ENCODE measurements at places on chromosomes 1 and 21.
A peak's percentile ranks its signal among the peaks of the same experiment; 100 is the strongest.

GRCh38 chr1:107919953-107920352 is 45.0 kb downstream of the VAV3 start:
- no peak for DNase-seq

- no peak for DNase-seq
Measured at GRCh38 chr1:162215902-162216301, 146.4 kb downstream of the NOS1AP start.

DNA sequence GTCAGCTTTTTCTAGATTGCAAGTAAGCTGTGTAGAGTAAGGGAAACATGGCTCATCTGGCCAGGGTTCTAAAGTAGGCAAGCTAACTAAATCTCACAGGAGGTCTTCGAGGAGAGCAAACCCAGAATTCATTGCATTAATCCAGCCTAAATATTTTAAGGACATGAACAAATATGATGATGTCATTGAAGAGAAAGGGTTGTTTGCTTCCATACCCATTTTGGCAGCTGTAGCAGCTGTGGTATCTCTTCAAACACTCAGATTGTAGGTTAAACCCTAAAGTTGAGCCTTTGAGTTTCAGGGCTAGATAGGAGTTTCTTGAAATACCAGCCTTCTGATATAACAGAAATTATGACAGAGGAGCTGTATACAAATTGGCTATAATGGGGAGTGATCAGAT is 200.5 kb upstream of the C1orf105 start:
- DNase-seq = no peak

DNA sequence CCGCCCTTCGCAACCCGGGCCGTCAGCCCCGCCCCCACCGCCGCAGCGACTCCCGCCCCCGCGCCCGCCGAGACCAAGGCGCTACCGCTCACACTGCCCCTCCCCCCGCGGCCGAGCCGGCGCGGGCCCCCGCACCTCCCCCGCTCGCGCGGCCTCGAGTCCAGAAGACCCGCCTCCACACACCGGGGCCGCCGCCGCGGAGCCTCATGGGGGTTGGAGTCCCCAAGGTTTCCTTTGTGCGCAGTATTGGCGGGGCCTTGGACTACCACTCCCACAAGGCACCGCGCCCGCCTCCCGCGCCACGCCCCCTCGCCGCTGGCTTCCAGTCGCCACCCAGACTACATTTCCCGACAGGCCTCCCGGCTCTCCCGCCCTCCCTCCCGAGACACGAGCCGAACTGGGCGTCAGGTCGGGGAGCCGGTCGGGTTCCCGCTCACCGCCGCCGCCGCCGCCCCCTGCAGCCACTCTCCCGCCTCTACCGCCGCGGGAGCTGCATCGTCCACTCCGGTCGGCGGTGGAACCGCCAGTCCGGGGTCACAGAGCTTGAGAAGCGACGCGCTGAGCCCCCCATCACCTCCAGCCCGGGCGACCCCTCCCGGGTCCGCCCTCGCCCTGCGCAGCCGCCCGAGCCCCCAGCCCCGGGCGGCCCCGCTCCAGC is at the start of gene PHF13:
PHF13 (plus strand) TSS at position 371 of the 658 bp plus-strand sequence. CDS start 336 bp downstream, outside the sequence.
- DNase-seq = no peak

- DNase-seq = no peak
Measured at GRCh38 chr1:22344851-22345560, 106.6 kb upstream of the ZBTB40 start.

DNA sequence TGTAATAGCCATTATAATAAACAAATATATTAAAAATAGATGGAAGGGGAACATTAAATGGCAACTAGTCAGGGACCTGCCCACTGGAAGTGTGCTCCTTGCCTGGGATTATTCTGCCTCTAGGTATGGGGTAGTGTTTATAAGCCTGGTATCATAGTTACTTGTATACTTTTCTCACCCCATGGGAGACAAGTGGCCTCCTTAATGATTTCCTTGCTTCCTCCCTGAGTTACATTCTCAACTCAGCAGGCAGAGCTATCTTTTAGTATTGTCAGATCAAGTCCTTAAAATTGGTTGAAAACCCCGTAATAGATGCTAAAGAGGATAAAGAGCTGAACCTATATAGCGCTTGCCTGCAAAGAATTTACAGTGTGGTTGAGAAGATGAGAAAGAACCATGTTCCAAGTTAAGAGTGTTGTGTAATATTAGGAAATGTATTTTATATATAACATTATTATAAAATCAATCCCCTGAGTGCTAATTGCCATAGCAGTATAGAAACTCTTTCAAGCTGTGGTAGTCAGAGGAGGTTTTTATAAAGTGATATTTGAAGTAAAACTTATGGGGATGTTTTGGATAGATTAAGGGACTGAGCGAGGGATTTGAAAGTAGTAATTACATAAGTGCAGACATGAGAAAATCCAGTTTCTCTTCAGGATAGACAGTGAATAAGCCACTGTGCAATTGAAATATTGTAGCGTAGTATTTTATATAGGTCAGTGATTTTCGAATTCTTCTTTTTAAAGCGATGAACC is 106.5 kb downstream of the SPATA46 start:
- no peak for DNase-seq

DNA sequence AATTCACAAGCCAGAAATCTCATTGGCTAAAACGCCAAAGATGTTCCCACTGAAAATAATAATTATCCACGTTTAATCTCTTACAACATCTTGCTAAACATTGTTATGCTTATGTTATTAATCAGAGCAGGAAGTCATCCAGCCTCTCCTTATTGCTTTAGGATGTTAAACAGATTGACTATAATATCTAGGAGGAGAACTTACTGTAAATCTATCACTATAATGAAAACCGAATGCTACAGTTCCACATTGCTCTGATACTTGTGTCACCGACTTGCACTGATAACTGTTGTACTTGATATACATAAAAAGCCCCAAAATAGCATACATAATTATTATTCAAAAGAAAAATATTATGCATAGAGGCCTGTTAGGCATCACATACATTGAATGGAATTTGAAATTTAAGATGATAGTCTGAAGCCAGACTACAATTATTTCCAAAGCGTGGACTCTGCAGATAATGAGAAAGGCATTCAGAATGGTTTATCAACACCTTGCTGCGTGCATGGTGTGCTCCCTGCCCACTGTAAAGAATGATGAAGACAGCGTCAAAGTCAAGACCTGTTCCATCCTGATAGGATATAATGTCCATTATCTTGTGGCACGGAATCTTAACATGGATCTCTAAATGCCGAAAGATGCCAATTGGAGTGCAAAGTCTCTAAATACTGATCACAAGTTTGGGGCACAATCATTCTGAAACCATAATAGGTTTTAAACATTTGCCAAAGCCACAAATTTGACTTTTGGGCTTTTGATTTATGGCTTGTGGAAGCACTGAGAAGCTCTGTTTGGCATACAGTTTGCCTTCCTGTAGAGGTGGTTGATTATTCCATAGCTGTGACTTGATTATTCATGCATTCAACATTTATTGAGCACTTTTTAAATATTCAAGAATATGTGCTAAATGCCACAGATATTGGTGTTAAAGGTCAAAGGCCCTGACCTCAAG is 71.3 kb downstream of the CRB1 start:
- no peak for DNase-seq

DNA sequence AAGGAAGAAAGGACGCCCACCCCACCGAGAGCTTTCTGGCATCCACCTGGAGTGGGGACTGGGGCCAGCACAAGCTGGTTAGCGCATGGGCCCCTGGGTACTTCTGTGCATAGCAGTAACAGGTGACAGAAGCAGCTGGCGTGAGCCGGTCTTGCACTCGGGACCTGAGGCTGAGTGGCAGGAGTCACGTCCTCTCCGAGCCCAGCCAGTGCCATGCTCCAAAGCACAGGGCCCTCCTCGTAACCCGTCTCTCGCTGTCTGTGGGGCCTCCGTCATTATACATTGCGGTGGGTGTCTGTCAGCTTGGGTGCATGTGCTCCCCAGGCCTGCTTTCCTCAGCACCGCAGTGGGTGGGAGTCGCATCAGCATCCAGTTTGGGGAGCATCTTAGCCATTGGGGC is 87.6 kb upstream of the VAMP3 start:
- DNase-seq = no peak

DNA sequence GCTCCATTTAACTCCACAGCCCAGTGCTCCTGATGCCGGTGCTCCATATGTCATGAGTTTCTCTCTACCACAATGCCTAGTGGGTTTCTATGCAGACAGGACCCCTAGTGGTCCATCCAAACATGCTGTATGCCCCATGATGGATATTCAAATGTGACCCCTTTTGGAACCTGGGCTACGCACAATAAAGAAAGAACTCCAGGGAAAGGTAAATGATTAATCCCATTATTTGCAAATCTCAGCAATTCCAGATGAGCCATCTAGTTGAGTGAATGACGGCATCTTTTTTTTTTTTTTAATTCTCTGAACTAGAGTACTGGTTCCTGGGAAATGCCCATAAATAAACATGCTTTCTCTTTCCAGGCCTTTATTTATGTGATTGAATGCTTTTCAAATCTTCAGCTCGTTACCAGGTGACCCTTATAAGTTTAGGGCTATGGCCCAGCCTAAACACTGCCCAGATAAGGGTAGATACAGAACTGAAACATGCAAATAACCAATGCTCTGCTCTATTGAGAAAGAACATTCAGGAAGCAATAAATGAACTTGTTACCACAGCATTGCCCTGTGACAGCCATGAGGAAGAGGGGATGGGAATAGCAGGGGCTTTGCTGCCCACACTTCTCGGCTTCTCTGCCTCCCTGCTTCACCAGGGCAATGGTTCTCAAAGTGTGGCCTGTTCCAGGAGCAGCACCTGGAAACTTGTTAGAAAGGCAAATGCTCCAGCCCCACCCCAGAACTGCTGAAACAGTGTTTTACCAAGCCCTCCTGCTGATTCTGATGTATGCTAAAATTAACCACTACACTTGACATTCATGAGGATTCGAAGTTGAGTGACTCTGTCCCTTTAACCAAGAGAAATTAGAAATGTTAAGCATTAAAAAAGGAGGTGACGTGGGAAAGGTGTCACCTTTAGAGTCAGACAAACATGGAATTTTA is 151.7 kb downstream of the SEC16B start:
- DNase-seq = no peak

DNA sequence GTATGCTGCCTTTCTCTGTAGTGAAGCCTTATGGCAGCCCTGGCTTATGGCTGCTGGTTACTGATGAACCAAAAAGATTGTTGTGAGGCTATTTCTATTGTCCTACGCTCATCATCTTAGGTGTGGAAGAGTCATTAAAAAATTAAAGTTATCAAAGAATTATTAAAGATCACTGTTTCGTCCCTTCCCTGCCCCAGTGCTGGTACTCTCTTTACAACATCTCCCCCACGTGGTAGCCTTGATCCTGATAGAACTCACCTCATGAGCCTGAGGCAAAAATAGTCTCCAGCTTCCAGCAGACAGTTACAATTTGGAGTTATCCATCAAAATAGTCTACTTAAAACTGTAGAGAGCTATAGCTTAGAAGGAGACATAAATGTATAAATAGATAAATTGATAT is 201.5 kb downstream of the S1PR1 start:
- no peak for DNase-seq

GRCh38 chr21:25561668-25562641 is 45.3 kb downstream of the MRPL39 start:
- DNase-seq = peak; percentile 26
